Tibial nerve (tissue), 4 donors: ENCODE measurements at places on chromosomes 6 and 20.

GRCh38 chr6:11263291-11263775, 30.9 kb upstream of the NEDD9 start:
- peak; percentile 74 for DNase-seq

GRCh38 chr6:25612666-25613065, 39.3 kb upstream of the SCGN start:
- DNase-seq = no peak

- DNase-seq = no peak
Observed at GRCh38 chr6:5726976-5727718, 279.6 kb downstream of the NRN1 start.

GRCh38 chr6:152905551-152906299, 77.1 kb downstream of the FBXO5 start:
- DNase-seq = no peak

- no peak for DNase-seq
Observed at GRCh38 chr6:115443825-115444478, 616.7 kb downstream of the FRK start.

- DNase-seq = no peak
Observed at GRCh38 chr6:132167929-132168892, 217.0 kb upstream of the CCN2 start.

DNA sequence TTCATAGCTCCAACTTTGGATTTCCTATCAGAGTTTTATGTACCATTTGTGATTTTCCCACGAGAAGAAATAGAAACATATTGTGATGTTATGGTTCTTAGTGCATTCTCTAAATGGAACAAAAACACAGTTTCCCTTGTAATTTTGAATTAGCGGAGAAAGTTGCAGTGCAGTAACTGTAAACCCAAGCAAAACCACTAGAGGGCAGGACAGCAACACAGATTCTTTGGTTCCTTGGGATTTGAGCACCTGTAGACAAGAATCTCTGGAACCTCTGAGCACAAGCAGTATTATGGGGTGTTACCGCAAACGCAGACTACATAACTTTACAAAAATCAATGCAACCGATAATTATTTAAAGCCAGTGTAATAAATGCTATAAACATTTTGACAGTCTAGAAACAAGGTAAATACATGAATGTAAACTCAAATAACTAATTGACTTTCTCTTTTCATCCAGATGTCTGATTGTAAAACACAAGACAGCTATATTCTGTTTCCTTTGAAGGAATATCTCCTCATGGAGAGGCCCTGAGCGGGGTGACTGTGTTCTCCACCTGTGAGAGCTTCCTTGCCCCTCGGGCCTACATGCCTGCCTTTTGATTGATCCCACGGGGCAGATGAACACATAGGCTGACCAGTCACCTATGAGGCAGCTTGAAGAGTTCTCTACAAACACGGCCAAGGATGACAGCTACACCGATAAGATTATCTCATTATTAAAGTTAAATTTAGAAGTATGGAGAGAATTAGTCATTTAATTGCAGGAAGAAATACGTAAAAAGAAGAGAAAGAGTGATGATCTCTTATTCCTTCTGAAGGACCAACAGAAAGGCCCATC, 67.5 kb upstream of the COL21A1 start:
- no peak for DNase-seq

DNA sequence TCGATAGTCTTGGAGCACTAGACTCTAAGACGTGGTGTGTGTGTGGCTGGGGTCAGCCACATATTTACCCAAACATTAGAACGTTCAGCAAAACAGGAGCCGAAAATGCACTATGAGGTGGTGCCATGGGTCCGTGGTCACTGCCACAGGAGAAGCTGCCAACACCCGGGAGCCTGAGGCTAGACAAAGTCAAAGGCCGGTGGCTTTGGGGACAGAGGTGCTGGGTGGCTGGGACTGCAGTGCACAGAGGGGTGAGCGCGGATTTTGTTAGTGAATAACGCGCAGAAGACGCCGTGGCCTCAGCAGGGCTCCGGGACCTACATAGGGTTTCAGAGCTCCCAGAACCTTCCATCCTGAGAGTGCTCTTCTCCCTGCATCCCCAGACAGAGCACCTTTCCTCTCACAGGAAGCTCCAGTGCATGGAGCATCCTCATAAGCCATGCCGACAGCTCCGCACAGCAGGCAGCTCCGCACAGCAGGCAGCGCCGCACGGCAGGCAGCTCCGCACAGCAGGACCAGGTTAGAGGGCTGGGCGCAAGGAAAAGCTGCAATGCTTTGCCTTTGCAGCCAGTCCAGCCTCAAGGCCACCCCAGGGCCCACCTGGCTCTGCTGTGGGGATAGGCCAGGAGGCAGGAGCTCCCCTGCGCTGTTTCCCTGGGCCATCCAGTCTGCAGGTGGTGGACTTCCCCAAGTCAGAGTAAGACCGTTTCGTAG, 304.1 kb downstream of the TAF4 start:
- DNase-seq = no peak

- DNase-seq = no peak
Observed at GRCh38 chr6:72748759-72749158, 126.9 kb downstream of the KCNQ5 start.

DNA sequence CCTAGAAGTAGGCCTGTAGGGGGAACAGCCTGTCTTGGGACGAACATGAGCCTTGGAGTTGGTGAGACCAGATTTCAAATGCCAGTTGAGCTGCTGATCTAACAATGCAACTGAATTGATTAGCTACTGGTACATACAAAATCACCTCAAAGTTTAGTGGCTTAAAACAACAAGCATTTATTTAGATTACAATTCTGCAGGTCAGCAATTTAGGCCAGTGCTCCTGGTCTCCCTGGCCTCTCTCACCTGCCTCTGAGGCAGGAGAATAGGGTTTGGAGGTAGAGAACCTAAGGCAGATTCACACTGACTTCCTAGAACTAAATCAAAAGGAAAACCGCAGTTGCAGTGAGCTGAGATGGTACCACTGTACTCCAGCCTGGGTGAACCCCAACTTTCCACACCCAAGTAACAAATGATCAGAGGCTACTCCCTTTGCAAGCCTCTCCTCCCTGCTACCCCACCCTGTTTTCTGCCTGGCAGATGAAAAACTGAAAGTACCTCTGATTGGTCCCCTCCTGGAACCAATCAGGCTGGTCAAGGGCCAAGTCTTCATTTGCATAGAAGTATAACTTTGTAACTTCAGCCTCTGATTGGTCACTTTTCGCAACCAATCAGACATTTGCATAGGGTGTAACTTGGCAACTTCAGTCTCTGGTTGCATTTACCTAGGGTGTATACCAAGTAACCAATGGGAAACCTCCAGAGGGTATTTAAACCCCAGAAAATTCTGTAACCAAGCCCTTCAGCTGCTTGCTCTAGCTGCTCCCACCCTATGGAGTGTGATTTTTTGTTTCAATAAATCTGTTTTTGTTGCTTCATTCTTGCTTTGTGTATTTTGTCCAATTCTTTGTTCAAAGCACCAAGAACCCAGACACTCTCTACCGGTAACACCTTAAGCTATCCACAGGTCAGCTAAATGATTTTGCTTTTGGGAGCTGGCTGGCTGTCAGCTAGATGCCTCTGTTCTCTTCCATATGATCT, 8.1 kb upstream of the UBR2 start:
- DNase-seq = no peak

- no peak for DNase-seq
Observed at GRCh38 chr6:138914701-138915100, 73.4 kb downstream of the REPS1 start.

DNA sequence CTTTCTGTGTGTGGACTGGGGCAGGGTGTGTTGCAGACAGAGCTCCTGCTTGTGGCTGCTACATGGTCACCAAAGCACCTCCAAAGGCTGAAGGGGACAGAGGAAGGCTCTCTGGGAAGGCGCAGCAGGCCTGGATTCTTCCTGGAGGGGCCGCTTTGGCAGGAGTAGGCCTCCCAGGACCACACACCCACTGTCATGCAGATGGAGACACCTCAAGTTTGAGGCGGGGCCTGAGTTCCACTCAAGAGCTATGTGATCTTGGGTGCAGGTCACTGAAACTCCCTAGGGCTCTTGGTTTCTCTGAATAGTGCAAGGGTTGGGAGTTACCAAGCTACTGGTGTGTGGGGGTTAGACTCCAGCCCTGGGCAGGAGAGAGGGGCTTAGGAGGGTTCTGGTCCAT, 27.9 kb downstream of the EFCAB8 start:
- DNase-seq = no peak

- DNase-seq = no peak
Observed at GRCh38 chr20:16672299-16672698, 57.5 kb upstream of the SNRPB2 start.

DNA sequence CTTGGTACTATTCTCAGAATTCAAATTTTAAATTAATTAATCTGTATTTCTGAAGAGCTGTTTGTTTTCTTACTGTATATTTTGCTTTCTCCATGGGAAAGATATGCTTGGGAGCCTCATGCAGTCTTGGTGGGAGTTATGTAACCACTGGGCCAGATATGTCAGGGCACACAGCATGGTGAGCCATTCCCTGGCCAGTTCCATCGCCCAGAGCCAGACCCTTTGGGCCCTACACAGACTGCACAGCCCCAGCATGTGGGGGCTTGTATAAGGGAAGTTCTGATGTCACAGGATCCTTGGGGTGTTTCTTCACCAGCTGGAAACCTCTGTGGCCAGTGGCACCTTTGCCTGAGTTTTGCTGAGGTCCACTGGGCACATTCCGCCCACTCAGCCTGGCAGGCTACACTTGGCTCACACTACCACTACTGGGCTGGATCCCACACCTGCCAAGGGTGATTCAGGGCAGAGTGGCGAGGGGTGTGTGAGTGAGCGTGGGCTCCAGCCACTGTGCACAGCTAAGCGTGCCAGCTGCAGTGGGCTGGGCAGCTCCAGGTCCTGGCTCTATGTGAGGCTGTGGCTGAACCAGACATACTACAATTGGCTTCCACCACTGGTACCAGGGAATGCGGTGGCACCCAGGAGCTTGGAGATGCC, 293.5 kb downstream of the ARHGAP18 start:
- DNase-seq = no peak

GRCh38 chr6:136566851-136567250, 16.6 kb upstream of the MAP7 start:
- no peak for DNase-seq

- DNase-seq = no peak
Observed at GRCh38 chr20:17822039-17822438, 122.3 kb downstream of the BANF2 start.

- no peak for DNase-seq
Observed at GRCh38 chr6:142395768-142396231, 94.0 kb downstream of the ADGRG6 start.

DNA sequence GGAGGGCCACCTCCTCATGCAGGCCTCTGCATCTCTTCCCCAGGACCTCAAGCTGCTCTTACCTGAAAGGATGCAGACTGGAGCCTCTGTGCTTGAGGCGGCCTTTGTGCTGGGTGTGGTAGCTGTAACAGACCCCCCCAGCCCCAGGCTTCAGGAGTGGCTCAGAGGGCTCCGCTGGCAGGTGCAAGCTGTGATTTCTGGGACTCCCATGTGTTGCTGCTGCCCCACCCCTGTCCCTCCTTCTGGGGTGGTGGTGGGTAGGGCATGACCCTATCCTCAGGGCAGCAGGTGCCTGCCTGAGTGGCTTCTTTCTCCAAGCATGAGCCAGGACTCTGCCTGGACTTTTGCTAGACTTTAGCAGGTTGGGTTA, 121.2 kb downstream of the SULF2 start:
- DNase-seq = no peak

DNA sequence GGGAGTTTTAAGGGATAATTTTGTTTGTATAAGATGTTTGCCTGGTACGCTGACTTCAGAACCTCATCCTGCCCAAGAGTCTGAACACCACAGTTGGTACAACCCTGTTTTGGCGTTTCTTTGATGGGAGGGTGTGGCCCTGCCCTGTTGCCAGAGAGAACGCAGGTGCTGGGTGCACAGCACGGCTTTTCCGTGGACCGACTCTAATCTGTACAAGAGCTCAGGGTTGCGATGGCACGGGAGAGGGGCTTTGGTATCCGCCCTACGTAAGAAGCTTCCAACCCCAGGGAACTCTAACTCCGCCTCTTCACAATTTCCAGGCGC, 1.3 kb downstream of the CYP24A1 start:
- no peak for DNase-seq

- no peak for DNase-seq
Observed at GRCh38 chr6:25831532-25832306, at the start of gene SLC17A1. SLC17A1 (minus strand) TSS chr6:25832052; CDS start chr6:25830557, 1,495 bp downstream.

DNA sequence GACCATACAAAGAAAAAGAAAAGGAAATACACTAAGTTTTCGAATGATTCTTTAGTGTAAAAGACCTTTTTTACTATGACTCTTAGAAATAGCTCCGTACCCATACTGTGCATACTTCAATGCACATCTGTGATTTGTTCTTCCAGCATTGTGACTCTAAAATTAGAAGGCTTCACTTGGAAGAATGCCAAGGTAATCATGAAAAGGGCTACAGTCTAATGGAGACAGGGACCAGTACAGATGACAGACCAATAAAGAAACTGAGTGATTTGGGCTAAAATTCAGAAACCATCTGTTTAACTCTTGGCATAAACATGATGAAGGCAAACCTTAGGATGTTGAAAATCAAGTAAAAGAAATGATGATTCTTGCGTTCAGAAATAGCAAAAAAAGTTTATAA, 46.3 kb downstream of the CYP39A1 start:
- no peak for DNase-seq

DNA sequence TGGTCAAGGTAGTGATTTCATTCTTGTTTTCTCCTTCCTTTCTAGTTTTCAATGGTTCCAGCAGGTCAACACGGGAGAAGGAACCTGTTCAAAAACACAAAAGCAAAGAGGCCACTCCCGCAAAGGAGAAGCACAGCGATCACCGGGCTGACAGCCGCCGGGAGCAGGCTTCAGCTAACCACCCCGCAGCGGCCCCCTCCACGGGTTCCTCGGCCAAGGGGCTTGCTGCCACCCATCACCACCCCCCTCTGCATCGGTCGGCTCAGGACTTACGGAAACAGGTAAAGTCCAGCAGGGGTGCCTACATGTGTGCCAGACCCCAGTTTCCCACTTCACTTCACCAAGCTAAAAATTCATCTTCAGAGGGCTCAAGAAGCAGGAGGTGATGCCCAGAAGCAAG, 175.6 kb downstream of the DTNBP1 start:
- DNase-seq = no peak

DNA sequence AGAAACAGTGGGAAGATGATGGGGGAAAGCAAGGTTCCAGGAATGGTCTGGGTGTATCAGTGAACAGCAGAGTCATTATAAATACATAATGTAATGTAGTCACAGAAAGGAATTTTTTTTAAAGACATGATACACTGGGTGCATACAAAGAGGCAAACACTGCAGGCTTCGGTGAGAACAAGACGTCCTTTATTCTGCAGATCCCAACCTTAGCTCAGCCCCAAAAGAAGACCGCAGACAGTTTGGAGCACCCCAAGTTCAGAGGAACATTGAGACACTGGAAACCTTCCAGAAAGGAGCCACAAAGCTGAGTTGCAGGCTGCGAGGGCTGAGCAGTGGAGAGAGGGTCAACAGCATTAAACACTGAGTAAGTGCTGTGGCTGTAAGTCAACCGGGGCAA, 30.6 kb upstream of the FOXC1 start:
- DNase-seq = no peak
